ENCODE measurements at places on chromosomes 3 and 15.

DNA sequence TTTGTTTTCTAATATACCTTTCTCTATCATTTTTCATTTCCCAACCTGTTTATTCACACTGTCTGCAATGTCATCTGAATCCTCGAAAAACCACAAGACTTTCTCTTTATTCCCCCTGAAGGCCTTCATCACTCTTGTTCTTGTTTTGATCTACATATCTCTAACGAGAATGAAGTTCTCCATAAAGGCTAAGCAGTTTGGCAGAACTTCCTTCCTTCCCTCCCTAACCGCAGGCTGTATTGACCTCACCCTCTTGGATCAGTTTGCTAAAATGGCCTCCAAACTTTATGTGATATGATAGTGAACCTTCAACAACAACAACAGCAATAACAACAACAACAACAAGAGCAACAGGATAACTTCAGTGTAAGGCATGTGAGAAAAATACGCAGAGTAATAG lies 392.8 kb downstream of the TIGIT start:
- DNase-seq, result no peak

DNA sequence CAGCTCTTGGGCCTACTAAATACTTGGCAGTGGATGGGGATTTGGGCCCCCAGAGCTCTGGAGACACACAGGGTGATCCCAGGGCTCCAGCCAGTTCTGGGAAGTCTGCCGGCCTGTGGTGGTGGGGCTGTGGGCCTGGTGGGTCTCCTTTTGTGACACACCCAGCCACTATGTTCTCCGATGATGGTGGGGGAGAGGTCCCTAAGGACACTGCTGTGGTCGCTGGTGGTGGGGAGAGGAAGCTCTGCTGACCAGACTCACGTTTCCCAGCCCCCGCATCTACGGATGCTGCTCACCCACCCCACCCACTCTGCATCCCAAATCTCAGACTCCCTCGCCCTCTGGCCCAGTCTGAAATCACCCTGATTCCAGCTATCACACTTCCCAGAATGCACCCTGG lies 396 bp downstream of the PLA2G4D start:
- no peak for DNase-seq

DNA sequence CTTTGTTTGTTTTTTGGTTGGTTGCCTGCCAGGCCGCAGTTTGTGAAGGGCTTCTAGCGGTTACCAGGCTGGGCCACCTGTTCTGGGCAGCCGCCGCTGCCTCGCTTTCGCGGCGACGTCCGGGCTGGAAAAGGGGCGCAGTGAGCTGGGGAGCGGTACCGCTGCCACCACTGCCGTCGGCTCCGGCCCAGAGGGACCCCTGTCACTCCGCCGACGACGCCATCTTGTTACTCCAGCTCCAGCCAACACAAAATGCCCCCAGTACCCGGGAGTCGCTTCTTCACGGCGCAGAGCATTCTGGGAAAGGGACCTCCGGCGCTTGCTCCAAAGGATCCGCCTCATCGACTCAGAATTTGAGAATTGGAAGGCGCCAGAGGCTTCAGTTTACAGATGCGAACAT lies 238.8 kb downstream of the CDIN1 start:
- no peak for DNase-seq

GRCh38 chr3:133464573-133464972 lies 64.7 kb downstream of the BFSP2 start:
- DNase-seq, result no peak

DNA sequence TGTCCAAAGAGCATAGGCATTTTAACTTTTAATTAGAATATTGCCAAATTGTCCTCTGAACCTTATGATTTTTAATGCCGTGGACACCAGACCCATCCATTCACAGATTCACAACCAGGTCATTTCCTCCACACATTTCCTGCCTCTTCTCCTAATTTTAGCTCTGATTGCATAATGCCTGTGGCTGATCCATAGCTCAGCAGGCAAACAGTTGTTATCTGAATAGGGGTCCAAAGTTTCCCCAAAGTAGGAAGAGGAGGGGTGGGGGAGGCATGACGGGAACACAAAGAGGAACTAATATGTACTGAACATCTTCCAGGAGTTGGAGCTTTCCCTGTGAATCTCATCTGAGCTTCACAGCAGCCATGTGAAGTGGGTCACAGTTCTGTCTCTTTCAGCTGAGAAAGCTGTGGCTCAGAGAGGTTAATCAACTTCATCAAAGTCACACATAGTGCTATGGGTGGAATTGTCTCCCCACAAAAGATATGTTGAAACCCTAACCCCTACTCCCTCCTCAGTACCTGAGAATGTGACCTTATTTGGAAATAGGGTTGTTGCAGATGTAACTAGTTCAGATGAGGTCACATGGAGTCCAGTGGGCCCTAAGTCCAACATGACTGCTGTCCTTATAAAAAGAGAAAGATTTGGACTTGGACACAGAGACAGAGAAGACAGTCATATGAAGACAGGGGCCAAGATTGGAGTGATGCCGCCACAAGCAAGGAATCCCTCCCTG lies 106.7 kb upstream of the AGBL1 start:
- no peak for DNase-seq

- DNase-seq, result no peak
These were observed 23.5 kb downstream of the TPRG1 start for GRCh38 chr3:189195302-189195701.

- no peak for DNase-seq
These were observed 64.5 kb downstream of the FEM1B start for GRCh38 chr15:68341760-68342725.

DNA sequence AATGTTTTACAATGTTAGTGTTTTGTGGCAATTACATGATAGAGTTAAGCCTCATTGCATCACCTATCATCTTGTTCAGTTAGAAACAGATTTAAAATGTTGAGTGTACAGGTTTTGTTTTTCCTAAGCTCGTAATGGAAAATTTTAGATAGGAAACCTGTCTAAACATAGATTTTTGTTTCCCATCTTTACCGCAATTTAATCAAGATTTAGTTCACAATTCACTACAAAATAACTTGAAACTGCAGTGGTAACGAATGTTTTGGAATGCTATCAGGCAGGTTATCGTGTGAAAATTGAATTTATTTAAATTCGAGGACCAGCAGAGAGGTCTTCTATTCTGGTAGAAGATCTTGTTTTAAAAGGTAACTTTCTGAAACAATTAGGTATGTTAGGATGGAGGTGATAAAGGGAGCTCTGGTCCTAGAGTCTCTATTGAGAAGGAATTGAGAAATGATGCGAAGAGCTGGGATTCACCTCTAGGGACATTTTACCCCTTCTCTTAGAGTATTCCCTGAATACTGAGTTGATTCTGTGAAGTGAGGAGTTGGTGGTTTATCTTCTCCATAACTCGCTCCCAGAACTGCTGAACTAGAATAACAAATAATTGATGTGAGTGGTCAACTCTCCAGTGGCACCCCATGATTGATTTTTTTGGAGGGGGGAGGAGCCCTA lies 1.4 kb downstream of the DOCK3 start:
- DNase-seq, result no peak

DNA sequence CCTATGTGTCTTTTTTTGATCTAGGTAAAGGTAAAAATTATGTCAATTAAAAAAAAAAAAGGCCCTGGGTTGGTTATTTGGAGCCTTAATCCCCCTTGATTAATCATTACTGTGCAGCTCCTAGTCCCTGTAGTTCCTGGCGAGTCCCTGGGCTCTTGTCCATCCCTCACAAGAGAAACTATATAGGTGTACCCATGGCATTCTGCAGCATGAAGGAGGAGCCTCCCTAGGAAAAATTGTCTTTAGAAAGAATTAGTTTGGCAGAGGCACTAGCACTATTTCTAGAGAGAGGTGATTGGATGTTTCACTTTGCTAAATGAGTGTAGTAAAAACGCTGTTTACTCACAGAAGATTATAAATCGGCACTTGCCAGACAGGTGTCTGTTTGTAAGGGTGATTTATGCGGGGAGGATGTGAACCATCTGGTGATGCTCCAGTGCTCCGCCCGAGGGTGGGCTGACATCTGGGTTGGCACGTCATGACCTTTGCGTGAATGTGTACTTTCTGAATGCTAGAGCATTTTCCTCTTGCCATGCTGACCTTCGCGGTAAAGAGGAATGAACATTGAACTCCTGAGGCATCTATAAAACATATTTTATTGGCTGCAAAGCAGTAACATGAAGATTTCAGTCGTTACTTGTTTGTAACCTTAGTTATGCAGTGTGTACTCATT lies 12.6 kb downstream of the PLCL2 start:
- no peak for DNase-seq

DNA sequence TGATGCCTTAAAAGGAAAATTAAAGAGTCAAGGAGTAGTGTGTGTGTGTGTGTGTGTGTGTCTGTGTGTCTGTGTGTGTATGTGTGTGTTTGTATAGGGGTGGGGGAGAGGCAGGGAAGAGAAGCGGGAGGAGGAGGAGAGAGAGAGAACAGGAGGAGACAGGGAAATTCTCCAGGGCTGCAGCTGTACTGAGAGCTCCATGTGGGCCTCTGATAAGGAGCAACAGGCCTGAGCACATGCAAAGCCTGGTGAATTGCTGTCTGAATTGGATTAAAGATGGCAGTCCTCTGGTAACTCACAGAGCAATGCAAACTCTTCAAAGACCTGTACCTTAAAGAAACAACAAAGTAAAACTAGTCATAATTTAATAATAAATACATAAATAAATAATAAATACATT lies 70.6 kb downstream of the SEMA6D start:
- no peak for DNase-seq

GRCh38 chr15:100269831-100270230 lies 71.9 kb downstream of the ADAMTS17 start:
- DNase-seq, result peak; percentile 12

DNA sequence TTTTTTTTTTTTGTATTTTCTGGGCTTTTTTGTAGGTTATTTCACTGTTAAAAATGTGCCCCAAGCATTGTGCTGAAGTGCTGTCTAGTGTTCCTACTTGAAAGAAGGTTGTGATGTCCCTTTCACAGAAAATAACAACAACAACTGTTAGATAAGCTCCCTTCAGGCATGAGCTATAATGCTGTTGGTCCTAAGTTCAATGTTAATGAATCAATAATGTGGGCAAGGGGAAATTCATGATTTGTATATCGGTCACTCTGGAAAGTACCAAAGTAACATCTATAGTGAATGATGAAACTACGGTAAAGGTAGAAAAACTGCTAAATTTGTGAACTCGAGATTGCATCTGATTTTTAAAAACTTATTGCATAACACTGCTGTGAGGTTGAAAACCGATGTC lies 539.4 kb downstream of the CADM2 start:
- DNase-seq, result no peak

GRCh38 chr15:98547741-98548138 lies 100.6 kb upstream of the IGF1R start:
- DNase-seq, result no peak

DNA sequence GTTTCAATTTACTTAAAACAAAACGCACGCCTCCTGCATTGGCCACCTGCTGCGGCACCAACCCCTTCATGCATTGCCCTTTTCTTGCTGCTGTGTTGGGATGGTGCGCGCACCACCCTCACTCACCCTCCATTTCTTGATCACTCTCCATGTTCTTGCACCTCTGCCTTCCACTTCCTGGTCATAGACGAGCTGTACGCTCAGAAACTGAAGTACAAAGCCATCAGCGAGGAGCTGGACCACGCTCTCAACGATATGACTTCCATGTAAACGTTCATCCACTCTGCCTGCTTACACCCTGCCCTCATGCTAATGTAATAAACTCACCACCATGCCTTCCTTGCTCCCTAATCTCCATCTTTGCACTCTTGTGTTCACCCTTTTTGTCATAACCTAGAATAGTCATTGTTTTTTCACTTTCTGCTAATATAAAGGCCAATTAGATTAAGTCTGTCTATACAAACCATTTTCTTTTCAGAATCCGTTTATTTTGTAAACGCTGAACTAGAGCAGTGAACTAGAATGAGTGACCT lies 21.4 kb downstream of the TPM1 start:
- no peak for DNase-seq

- DNase-seq, result no peak
These were observed 13.0 kb upstream of the SLC28A1 start for GRCh38 chr15:84871428-84871985.

DNA sequence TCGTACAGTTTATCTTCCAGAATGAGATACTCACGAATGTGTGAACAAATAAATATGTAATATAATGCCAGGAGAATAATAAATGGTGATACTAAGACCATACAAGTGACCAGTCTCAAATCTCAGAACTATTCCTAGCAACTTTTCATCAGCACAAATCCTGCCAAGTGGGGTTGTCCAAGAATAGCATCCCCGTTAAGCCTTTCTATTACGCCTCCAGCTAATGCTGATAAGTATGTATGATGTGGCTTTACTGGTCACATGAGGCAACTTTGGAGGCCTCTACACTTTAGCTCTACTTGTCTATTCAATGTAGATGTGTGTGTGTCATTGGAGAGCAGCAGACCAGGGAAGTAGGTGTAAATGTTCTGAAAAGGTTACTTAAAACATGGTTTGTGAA lies 129.5 kb downstream of the KCNMB2 start:
- DNase-seq, result no peak

DNA sequence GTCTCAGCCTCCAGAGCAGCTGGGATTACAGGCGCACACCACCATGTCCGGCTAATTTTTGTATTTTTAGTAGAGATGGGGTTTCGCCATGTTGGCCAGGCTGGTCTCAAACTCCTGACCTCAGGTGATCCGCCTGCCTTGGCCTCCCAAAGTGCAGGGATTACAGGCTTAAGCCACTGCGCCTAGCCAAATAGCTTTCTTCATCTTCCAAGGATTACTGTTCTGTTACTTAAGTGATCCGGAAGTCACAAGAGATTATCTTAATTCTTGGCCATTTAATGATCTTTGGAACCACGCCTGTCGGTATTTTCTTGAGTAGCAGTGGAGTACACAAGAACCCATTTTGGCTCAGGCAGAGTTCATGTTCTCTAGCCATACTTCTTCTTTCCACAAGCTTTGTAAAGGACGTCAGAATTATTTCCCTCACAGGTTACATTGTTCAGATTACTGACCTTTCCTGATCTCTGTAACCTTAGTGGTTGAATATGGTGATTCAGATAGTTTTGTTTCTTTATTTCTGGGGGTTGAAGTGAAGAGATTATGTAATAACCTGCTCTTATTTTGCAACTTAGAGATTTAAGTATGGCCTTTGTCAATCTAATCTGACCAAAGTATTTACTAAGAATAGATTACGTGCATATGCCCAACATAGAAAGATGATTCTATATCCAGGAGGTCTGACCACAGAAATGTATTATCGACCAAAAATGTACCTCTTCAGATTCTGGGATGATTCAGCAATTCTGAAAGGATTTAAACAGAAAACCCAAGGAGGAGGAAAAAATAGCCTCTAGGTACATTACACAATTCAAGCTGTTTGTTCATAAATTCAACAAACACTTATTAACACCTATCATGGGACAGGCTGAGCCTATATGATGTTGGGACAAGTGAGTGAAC lies 132.2 kb downstream of the GREM1 start:
- DNase-seq, result no peak

DNA sequence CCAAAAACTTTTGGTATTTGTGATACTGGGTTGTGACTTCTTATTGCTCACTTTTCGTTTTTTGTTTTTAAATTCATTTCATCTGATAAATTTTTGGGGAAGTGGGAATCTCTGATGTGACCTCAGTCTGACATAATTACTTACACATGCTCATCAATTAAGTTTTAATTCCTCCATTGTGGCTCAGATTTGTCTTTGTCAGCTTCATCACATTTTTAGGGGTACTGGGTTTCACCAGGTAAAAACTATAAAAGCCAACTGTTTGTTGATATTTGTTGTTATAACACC lies 425.3 kb upstream of the TGFBR2 start:
- DNase-seq, result no peak

- DNase-seq, result no peak
These were observed 159.7 kb downstream of the SEMA6D start for GRCh38 chr15:47876986-47877385.

- no peak for DNase-seq
These were observed 193.3 kb downstream of the ZBTB20 start for GRCh38 chr3:114953800-114954199.
